ENCODE measurements at places on chromosomes 6 and 20.

DNA sequence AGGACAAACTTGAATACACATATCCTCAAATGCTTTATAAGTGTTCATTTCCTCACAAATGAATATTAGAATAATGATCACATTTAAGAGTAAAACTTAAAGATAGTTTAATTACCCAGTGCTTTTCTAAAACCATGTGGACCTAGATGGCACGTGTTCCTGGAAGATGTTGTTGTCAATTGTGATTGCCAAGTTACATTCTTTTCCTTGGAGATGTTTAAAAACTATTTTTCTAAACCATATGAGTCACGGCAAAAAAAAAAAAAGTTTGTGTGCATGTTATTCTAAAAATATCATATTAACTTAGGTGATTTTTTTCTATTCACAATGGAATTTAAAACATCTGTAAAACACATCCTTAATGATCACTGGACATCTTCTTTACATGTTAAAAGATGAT lies 51.1 kb downstream of the RCAN2 start:
- no peak for DNase-seq

DNA sequence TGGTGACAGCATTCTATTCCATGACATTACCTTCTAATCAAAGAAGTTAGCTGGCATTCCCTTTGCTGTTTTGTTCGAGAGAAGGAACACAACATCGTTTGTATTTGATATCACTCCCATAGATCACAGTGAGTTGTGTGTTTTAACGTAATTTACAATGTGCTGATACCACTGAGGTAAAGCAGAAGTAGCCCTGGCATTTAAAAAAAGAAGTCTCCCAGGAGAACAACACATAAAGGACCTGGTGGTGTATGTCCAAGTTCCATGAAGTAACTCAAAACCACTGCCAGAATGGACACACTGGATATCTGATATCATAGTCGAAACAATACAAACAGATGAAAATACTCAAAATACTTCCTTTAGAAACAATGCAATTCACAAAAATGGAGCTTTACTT lies 351.7 kb downstream of the RNGTT start:
- no peak for DNase-seq

- no peak for DNase-seq
Observed at GRCh38 chr20:49415005-49415667, 67.3 kb downstream of the KCNB1 start.

- DNase-seq = no peak
Observed at GRCh38 chr6:140874066-140874465, 1258.7 kb upstream of the GJE1 start.

DNA sequence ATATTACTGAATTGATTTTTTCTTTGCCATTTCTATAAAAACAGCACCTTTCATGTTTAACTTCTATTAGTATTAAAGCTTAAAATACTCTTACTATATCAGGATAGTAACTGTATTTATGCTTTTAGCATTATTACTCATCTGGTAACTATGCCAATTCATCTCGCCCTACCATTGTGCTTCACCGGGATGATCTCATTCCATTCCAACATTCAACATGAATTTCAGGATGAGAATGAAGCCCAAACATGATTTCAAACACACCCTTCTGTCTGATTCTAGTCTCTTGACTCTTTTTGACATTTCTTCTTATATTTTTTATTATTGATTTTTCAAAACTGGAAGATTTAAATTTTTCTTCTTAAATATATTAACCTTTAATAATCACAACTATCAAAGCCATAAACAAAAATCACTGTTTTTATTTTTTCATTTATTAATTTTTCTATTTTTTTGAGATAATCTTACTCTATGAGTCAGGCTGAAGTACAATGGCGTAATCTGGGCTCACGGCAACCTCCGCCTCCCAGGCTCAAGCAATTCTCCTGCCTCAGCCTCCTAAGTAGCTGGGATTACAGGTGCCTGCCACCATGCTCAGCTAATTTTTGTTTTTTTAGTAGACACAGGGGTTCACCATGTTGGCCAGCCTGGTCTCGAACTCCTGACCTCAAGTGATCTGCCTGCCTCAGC lies 46.7 kb downstream of the GJA1 start:
- no peak for DNase-seq

DNA sequence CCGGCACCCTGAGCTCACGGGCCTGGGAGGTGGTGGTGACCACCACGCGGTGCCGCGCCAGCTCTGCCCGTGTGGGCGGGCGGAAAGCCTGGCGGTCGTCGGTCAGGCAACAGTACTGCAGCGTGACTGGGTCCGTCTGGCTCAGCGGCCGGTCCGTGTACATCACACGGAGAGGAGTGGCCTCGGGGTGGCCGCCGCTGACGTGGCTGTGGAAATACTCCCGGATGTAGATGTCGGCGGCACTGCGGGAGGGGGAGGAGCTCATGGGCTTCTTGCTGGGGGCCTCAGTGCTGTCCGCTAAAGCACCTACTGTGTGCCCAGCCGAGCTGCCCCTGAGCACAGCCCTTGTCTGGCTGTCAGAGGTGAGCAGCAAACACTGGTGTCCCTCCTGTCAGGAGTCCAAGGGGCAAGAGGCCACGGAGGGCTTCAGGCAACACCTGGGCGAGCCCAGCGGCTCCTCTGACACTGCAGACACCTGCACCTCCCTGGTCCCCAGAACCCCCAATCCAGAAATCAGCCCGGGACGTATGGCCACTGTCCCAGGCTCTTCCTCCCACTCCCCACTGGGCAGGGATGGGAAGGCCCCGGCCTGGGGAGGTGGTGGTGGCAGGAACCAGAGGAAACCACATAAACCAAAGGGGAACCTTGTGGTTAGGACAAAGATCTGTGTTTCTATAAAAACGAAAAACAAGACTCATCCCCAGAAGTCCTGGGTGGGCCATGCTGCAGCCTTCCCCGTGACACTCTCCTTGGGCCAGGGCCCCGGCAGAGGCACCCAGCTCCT lies 6.5 kb downstream of the HELZ2 start:
- DNase-seq = peak; percentile 37

GRCh38 chr6:77561768-77562314 lies 91.0 kb upstream of the MEI4 start:
- DNase-seq = no peak

GRCh38 chr6:138234363-138234762 lies 16.1 kb upstream of the PBOV1 start:
- no peak for DNase-seq

- DNase-seq = no peak
Observed at GRCh38 chr20:38645351-38645750, 43.7 kb downstream of the ARHGAP40 start.

- DNase-seq = no peak
Observed at GRCh38 chr20:35635652-35636051, 20.0 kb downstream of the SPAG4 start.

DNA sequence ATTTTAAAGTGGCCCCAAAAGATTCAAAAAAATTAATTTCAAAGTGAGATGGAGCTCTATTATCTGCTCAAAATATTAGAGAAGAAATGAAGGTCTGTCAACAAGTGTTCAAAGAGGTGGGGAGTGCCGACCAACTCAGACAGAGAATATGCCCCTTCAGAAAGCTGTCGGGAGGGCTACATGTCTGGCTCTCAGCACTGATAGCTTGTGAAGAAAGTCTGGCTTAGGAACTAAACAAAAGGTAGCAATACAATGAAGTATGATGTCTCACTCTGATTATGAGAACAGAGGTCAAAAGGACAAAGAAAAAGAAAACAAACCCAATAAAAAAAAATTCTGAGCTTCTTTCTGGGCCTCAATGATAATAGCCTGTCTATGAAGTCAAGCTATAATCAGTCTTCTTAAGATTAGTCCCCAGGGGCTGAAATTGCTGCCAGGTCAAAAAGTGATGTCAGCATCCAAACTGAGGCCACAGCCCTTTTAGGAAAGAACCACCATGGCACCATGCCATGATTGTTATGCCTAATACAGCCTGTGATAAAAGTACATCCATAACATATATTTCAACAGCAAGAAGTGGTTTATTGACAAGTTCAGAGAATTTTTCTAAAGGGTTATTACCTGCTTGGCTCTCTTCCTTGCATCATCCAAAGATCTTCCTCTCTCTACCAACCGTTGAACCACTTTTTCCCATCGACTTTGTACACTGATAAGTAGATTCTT lies 150.9 kb downstream of the DST start:
- DNase-seq = no peak

DNA sequence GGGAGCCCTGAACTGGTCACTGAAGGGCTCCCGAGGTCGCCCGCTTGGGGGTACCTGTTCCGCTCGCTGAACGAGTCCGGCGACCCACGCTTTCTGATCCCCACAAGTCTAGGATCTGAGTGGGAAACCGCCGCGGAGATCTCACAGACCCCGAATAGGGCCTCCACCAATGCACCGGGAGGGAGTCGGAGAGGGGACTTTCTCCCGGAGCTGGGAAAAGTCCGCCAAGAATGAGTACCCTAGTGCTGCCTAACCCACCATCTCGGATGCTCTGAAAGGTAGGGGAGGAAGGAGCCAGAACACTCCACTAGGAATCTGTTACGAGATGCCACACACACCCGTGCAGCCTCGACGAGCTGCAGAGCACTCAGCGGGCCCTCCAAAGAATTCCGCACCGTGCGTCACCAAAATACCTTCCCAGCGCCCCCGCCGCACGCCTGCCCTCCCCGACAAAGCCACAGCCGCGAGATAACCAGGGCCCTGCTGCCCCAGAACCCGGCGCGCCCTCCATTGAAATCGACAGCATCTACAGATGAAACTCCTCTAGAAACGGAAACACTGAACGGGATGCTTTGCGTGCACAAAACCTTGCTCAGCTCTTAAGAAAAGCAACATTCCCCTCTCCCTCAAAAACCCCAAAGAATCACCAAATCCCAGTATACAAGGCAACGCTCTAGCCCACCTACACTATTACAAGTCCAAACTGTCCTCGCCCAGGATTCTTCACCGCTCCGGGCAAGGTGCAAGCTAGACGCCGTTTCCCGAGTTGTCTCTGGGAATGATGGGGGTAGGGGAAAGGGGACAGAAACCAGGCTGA lies 686 bp downstream of the COL12A1 start:
- DNase-seq = peak; percentile 16

DNA sequence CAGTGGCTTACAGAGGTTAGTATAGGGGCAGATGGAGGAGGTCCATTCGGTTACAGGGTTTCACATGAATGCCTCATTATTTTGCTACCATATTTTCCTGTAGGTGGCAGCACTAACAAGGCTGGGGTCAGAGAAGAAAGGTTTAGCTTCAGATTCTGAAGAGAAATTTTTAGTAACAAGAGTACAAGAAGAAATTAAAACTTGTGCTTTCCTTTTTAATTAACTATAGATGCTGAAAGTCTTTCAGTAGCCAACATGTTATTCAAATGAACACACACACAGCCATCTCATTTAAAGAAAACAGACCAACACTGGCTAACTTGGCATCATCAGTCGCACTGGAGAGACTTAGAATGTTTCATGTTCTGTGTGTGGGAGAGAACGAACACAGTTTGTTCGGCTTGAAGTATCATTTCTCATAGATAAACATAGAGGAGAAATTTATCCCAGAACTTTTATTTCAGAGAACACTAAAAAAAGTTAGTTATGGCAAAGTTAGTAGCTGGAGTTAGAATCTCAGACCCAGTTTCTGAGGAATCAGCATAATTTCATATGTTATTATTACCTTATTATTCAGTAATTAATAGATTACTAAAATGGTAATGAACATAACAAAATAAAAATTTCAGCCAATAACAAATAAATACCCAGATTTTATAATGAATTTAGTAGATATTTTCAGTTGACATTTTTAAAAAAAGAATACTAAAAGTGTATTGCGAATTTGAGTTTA lies 314.0 kb upstream of the RSPO3 start:
- peak; percentile 6 for DNase-seq

DNA sequence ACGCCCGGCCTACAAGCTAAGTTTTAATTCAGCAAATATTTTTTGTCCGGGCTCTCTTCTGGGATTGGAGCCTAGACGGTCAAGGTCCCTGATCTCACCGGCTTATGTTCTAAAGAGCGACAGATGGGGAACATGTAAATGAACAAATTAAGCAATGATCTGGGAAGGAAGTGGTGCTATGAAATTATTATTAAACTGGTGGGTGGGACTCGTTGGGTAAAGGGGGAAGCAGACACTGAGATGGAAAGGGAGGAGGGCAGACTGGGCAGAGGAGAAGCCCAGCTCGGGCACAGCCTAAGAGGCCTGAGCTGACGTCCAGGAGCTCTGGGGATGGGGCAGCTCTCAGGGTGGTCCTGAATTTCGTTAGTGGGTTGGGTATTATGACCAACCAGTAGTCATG lies 81.8 kb upstream of the AGPAT4 start:
- no peak for DNase-seq

DNA sequence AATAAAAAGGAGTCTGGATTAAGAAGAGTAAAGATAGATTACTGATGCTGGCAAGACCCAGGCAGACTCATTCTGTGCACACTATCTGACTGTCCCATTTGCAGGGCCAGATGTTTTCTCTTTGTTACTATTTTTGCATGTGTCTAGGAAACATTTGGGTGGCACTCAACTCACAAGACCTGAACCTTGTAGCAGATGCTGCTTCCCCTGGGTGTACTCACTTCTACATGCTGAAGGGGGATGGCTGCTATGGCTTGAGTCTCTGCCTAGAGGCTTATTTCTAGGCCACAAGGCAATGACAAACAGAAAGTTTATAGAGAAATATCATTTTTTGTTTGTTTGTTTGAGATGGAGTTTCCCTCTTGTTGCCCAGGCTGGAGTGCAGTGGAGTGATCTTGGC lies 351.4 kb downstream of the FOXA2 start:
- no peak for DNase-seq

- no peak for DNase-seq
Observed at GRCh38 chr6:161487694-161488093, 213.8 kb upstream of the AGPAT4 start.

- peak; percentile 38 for DNase-seq
Observed at GRCh38 chr20:34538671-34539123, 19.8 kb upstream of the MAP1LC3A start.

- peak; percentile 20 for DNase-seq
Observed at GRCh38 chr20:50286609-50287008, 96.0 kb downstream of the CEBPB start.

DNA sequence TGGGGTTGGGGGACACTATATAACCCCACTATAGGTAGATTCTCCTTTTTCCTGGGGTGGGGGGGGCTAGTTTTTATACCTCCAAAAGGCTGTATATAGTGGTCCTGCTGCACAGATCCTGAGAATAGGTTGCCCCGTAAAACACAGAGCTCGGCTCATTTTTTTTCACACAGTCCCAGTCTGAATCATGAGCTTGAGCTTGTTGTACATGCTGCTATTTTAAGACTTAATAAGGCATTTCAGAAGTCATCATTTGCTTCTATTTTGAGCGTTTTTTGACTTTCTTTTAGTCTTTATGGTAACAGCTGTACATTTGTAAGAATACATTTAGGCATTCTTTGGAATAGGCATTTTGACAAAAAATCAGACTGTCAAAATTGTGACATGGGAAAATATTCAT lies 30.5 kb downstream of the SLC9A8 start:
- no peak for DNase-seq

DNA sequence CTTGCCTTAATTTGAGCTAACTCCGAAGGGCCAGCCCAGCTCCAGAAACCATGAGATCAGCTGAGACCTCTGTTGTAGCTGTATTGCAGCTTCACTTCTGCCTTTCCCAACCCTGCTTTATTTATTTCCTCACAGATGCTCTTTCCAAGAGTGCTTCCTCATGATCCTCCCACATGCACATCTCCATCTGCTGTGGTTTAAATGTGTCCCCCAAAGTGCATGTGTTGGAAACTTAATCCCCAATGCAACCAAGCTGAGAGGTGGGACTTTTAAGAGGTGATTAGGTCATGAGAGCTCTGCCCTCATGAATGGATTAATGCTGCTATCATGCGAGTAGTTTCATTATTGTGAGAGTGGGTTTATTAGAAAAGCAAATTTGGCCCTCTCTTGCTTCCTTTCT lies 164.4 kb upstream of the TAB2 start:
- DNase-seq = no peak
